Activated naive CD4-positive, alpha-beta T cell (primary cell): ENCODE measurements at places on chromosomes 2 and 18.

GRCh38 chr2:60779426-60779825 is 23.4 kb downstream of the PAPOLG start:
- DNase-seq, result no peak

DNA sequence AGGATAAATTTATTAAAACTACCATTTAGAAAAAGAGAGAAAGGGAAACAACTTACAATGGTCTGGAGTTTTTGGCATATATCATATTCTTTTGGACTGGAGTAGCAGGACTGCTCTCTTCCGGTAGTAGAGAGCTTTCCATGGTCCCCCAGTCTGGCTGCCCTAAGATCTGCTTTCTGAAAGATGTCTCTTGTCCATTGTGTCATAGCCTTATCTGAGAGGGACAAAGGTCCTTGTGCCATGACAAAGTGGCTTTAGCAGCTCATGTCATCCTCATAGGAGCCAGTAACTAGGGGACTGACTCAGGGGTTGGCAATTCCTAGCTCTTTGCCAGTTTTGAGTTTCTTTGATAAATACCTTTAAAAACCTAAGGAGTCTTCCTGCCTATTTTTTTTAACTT is 505.5 kb upstream of the ZEB2 start:
- DNase-seq, result no peak

DNA sequence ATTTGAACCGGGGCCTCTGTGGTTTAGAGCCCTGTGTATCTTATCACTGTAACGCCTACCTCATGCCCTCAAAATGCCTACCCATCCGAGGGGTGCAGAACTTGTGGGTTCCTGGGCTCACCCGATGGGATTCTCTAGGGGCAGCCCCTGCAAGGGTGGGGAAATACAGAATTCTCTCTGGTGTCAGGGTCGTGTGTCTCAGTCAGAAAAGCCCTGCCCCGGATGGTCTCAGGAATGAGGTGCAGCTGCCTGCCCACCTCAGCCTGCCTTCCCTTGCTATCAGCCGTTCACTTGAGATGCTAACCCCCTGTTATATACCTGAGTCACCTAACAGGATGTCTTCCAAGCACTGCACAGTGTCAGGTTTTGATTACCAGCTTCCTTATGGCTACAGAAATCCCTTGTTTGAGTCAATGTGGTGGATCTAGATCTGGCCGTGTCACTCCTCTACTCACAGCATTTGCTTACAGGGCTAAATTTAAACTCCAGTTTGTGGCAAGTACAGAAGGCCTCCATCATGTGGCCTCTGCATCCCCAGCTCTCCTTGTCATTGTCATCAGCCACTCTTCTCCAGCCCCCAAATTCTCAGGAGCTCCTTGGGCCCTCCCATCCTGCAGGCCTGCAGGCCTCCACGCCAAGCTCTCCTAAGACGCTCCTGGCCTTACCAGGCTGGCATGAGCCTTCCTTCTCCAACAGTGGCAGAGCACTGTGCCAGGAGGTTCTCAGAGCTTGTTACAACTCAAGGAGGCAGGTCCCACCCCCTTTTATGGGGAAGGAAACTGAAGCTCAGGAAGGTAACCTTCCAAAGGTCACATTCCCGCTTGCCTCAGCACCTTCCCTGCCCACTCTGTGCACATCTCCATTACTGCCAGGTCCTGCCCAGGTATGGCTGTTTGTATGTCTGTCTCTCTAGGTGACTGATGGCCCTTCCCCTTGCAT is 14.3 kb upstream of the MAP3K2 start:
- DNase-seq, result no peak

DNA sequence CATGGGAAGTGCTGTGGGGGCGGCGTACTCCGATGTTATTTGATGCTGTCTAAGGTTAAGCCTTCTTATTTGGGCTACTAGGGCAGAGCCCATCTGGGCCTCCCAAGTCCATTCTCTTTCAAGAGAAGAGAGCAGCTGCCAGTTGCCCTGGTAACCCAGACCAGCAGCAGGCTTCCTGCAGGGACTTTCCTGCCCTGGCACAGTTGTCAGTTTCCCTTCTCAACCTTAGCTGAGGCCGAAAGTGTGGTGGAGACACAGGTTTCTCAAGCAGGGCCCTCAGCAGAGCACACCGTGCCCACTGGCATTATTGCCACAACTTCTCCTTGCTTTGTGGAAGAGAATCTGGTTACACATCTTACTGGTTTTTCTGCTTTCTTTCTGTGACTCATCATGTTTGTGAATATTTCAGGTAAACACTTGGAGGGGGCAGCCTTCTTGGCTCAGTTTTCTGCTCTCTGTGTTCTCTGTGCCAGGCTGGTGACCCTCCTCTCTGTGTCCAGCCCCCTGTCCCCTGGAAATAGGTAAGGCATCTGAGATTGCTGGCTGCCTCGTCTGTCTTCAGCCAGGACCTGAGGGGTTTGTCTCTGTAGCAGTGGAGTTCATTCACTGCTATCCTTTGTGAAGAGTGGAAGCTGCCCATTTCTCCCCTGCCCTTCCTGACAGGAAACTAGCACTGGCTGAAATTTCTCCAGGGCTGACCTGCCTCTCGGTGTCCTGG is 111.0 kb downstream of the B3GNT2 start:
- no peak for DNase-seq

GRCh38 chr2:69798909-69799526 is 30.4 kb upstream of the GMCL1 start:
- DNase-seq, result no peak

GRCh38 chr2:217277646-217278398 is 418.0 kb upstream of the TNP1 start:
- DNase-seq, result no peak

- no peak for DNase-seq
Measured at GRCh38 chr2:44944102-44944951, 2.8 kb downstream of the SIX3 start.

GRCh38 chr18:39403121-39403520 is 1837.5 kb upstream of the CELF4 start:
- no peak for DNase-seq

DNA sequence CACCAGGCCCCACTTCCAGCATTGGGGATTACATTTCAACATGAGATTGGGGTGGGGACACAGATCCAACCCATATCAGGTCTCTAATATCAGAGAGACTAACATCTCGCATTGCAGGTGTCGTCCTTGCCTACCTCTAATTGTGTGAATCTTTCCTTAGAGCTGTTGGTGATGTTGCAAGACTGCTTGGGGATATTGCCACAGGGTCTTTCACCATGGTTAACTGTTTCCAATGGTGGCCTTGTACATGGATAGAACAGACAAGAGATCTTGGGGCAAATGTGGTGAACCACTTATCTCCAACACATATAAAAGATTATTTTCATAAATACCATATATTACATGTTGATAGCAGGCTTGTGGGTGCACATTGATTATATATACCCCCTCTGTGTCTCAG is 270.3 kb upstream of the LINC00305 start:
- DNase-seq, result no peak

- no peak for DNase-seq
Measured at GRCh38 chr2:9178110-9178903, 28.3 kb upstream of the ASAP2 start.

- no peak for DNase-seq
Measured at GRCh38 chr18:55763805-55764204, 175.8 kb upstream of the TCF4 start.
